ENCODE measurements at places on chromosomes 2 and 18.

- no peak for DNase-seq
These were observed 105.9 kb downstream of the SRBD1 start for GRCh38 chr2:45505138-45505537.

- DNase-seq = no peak
These were observed 50.0 kb downstream of the MC4R start for GRCh38 chr18:60322591-60322990.

DNA sequence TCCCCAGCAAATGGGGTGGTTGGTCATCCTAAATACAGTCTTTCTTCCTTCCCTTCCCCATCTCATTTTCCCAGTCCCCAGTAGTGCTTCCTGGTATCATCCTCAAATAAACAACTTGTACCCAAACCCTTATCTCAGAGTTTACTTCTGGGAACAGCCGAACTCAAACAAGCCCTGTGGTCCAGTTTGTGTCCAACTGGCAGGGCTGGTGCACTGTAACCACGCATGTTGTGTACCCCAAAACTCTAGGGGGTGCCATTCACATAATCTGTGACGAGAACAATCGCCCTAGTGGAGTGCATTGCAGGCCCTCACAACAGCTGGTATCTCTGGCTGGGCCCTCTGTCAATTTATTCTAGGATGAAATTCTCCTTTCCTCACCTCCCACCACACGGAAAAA lies 366.2 kb downstream of the TNS1 start:
- DNase-seq = no peak

GRCh38 chr2:150303281-150303680 lies 184.2 kb downstream of the RND3 start:
- DNase-seq = no peak

DNA sequence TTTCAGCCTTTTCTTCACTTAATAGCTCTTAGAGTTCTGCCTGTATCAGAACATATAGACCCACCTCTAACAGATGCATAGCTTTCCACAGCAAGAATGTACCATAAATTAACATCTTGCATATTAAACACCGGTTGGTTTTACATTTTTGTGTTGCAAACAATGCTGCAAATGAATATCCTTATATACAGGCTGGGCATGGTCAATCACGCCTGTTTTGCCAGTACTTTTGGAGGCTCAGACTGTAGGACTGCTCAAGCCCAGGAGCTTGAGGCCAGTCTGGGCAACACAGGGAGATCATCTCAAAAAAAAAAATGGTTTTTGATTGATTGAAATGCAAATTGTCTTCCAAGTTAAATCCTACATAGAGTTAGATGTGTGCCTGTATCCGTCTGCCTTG lies 1.5 kb upstream of the LCT start:
- no peak for DNase-seq

- DNase-seq = no peak
These were observed 65.0 kb downstream of the AP1S3 start for GRCh38 chr2:223772363-223772762.

GRCh38 chr2:56169521-56169920 lies 14.3 kb upstream of the CCDC85A start:
- no peak for DNase-seq

DNA sequence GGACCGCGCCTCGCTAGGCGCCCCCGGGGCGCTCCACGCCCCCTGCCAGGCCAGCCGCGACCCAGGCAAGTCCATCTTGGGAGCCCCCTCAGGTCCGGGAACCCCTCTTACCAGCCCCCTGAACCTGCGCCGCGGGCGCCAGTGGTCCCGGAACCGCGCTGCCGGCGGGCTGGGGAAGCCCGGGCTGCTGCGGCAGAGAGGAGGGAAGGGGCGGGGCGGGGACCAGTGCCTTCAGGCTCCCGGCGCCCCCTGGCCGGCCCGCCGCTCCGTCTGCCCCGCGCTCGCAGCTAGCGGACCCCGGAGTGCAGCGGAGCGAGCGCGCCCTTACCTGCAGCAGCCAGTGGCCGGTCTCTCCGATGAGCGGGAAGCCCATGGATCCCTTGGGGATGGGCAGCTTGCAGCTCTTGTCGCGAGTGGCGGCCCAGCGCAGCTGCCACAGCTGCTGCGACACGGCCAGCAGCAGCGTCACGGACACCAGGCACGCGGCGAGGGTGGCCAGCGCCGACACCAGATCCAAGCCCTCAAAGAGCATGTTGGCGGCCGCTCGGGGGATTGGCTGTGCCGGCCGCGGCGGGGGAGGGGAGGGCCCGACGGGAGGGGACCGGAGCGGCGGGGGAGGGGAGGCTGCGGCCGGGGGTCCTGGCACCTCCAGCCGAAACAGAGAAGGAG lies at the start of gene CYP26B1:
Gene CYP26B1, minus strand, starts transcription at position 560 of the 669 bp plus-strand sequence. Its CDS starts 28 bp downstream, at position 532.
- DNase-seq = peak; percentile 59

DNA sequence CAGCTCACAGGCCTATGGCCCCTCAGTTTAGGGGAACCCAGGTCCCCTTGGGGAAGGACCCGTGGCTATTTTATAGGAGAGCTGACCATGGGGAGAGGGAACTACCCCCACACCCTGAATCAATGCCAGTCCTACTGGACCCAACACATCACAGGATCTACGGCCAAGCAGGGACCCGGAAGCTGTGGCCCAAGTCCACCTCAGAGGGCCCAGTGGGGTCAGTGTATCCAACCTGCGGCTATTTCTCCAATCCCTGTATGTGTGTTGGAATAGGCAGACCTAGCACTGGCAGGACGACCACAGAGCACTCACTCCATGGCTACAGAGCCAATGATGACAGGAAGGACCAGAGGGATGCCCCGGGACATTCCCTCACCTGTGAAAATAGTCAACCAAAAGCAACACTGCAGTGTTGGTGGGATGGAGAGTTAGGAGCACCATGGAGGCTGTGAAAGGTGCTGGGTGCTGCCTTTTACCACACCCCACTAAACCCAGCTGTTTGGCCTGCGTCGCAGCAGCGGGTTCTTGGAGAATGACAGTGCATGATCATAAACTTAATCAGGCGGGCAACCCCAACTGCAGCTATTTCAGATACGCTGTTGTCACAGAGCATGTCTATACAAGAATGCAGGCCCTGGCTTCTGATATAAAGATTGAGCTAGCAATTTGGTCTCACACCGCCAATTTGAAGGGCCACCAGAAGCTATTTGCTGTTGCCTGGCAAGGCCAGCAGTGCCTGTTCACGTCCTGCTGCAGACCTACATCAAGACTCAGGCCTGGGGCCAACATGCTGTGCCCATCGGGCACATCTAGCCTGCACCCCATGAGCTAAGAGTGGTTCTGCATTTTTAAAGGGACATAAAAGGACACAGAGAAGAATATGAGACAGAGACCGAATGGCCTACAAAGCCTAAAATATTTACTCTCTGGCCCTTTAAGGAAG lies 110.4 kb downstream of the EIPR1 start:
- DNase-seq = no peak

- DNase-seq = no peak
These were observed 84.4 kb downstream of the EIPR1 start for GRCh38 chr2:3293221-3293620.

DNA sequence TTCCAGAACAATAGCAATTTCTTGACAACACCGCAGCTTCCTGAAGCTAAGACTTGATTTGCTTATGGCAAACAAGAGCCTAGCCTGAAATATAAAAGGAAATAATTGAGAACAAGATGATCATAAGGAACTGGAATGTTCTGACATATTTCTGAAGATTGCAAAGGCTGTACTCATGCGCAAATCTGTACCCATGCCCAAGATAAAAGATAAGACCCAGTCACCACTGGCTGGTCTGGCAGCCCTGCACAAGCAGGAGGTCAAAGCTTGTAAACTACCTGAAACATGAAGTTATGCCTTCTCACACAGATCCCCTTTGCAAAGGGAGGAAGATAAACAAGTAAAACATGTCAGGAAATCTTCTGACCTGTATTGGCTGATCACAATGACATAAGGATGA lies 160.8 kb upstream of the GYPC start:
- no peak for DNase-seq

GRCh38 chr18:48566589-48566988 lies 27.8 kb downstream of the CTIF start:
- no peak for DNase-seq

GRCh38 chr2:60095903-60096302 lies 457.6 kb downstream of the BCL11A start:
- DNase-seq = no peak

DNA sequence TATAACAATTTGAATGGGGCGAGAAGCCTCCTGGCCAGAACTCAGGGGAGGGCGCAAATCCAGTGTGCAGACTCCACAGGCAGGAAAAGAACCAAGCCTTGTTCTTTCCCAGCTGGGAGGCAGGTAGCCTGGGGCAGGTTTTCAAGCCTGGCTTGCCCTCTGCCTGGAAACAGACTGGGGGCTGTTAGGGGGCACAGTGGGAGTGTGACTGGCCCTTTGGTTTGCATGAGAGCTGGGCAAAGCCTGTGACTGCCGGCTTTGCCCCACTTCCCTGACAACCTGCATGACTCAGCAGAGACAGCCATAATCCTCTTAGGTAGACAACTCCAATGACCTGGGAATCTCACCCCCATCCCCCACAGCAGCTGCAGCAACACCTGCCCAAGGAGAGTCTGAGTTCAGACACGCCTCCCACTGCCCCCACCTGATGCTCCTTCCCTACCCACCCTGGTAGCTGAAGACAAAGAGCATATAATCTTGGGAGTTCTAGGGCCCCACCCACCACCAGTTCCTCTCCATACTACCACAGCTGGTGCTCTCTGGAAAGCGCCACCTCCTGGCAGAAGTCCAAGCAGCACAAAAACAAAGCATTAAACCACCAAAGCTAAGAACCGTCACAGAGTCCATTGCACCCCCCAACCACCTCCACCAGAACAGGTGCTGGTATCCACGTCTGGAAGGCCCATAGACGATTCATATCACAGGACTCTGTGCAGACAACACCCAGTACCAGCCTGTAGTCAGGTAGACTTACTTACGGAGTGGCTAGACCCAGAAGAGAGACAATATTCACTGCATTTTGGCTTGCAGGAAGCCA lies 402.5 kb downstream of the STK39 start:
- peak; percentile 84 for DNase-seq

DNA sequence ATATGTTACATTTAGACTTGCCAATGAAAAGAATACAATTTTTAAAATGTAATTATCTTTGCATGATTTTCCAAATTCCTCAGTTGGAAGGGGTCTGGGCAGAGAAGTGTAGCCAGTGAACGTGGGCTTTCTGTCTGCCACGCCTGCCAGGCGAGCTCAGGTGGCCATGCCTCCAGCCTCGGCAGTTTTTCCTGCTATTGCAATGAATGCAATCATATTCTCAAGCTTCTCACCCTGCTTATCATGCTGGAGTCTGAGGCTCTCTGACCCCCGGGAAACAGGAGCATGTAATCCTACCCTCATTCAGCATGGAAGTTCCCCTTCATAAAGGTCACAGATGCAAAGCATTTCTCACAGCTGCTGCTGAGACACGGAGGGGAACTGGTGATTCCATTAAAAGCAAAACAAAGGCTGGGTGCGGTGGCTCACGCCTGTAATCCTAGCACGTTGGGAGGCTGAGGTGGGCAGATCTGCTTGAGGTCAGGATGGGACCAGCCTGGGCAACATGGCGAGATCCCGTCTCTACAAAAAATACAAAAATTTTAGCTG lies 154.8 kb downstream of the MBP start:
- no peak for DNase-seq

GRCh38 chr18:80105369-80106167 lies 3.5 kb upstream of the ADNP2 start:
- no peak for DNase-seq

GRCh38 chr2:134712736-134713135 lies 6.1 kb downstream of the TMEM163 start:
- DNase-seq = no peak

GRCh38 chr2:146048141-146048540 lies 1528.2 kb upstream of the ZEB2 start:
- DNase-seq = no peak

DNA sequence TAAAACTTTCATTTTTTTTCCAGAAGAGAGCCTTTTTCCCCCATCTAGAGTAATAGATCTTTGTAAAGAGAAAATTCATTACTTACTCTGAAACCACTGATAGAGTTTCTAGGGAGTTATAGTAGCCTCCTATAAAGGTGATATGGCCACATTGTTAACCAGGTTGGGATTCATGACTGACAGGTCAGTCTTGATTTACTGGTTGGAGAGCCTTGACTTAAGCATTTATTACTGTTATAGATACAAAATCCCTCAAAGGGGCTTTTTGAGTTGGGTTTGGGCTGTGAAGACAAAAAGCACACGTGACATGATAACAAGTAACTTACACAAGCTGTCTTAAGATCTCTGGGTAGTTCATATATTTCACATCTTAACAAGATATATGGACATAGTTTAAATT lies 141.0 kb downstream of the GREB1L start:
- DNase-seq = no peak

DNA sequence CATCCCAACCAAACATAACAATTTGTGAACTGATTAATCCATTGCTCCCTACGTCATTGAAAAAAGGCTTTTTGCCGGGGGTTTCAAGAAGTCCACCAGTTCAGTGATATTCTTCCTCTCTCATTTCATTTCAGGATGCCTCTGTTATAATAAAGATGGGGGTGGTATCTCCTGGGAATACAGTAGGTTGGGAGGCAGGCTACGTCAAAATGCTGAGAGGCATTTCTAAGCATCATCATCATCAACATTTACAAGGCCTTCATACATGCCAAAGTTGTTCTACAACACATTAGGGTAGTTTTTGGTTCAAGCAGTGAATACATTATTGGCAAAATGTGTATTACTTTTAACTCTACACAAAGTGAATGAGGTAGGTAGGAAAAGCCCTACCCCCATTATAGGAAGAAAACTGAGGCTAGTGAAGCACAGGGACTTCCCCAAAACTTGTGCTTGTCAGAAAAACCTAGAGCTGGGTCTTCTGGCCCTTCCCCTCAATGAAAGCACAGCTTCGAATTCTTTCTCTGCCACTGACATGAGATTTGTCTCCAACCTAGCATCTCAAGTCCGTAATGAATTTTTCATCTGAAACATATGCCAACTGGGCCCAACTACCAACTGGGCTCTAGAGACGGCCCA lies 11.3 kb downstream of the OSR1 start:
- no peak for DNase-seq

GRCh38 chr2:28477645-28478044 lies 18.2 kb upstream of the PLB1 start:
- no peak for DNase-seq

GRCh38 chr2:10520154-10520553 lies 72.0 kb upstream of the ODC1 start:
- DNase-seq = peak; percentile 74

DNA sequence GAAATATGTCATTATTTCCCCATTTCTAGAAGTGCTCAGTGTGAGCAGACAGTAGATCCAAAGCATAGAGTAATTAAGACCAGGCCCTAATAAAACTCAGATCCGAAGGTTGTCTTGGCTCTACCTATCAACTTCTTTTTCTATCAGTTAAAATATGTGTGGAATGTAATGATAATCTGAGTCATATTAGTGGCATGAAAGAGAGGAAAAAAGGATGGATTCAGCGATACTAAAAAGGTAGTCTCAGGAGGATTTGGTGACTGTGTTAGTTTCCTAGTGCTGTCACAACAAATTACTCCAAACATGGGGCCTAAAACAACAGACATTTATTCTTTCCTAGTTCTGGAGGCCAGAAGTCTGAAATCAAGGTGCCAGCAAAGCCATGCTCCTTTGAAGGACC lies 103.7 kb upstream of the NABP1 start:
- no peak for DNase-seq
